ENCODE measurements at places on chromosomes 2 and 18. TPM values are rescaled to one million over a fixed set of nuclear protein-coding genes. Genes with fewer than 3 reads are reported as not detected.

DNA sequence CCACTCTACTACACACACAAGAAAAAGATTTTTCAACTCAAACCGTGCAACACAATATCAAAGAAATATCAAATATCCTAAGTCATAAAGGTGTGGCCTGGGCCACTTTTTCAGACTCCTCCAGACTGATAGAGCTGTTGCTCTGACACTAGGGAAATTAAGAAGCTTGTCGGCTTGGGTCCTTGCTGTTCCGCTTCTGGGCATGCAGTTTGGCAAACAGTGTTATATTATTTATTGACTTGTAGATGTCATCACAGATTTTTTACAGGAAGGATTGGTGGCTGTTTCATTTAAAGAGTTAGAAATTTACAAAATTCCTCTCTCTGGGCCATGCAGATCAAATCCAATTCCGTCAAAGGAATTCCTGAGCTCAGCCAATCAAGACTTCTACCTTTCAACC is 98.3 kb upstream of the MSH2 start:
- DNase-seq = no peak

NAT8 gene
- total RNA-seq = not detected

- no peak for DNase-seq
Observed at GRCh38 chr2:219253753-219254589, at the start of gene TUBA4A. Gene TUBA4A, minus strand, starts transcription at chr2:219253918. Its CDS starts 60 bp downstream, at chr2:219253858.

DNA sequence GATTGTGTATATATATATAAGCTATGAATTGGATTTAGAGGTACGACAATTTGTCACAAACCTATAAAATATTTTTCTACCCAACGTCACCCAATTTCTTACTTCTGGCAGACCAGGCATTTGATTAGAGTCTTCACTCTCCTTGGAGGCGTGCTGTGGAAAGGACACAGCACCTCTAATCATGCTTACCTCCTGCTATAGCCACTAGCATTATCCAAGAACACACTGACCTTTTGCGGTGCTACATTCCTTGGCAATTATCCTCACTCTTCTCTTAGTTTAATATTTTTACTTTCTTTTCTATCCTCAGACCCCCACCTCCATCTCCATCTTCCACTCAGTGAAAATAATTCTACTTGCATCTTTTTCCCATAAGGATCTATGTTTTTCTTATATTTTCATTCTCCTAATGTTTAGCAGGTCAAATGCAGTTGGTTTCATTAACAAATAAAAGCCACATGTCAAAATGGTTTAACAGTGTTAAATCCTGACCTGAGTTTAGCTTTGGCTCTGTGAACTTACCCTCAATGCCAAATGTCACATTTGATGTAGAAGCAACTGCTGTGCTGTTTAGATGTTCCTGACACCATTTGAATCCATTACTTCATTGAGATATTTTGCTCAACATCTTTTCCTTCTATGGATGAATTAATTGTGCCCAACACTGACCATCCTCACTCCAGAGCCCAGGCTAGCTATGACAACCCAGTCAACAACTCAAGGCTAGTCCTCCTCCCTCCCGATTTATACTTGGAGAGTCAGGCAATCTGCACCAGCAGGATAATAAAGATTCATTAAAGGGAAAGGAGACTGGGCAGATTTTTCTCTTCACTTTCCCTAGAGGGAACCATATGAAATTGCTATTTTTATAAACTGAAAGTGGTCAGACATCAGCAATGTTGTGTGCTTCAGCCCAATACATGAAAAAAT is 240.5 kb downstream of the MREG start:
- no peak for DNase-seq

- no peak for DNase-seq
Observed at GRCh38 chr18:52278191-52278590, 61.8 kb upstream of the DCC start.

All from skin of body (tissue), 3 donors.